CD4-positive, alpha-beta T cell treated with Interferon gamma for 1 hour (primary cell): ENCODE measurements at places on chromosomes 5 and 9.

GRCh38 chr5:2929779-2930178 lies 178.3 kb upstream of the IRX2 start:
- DNase-seq = no peak

- DNase-seq = no peak
These were observed 147.4 kb downstream of the PBX3 start for GRCh38 chr9:125894566-125894965.

DNA sequence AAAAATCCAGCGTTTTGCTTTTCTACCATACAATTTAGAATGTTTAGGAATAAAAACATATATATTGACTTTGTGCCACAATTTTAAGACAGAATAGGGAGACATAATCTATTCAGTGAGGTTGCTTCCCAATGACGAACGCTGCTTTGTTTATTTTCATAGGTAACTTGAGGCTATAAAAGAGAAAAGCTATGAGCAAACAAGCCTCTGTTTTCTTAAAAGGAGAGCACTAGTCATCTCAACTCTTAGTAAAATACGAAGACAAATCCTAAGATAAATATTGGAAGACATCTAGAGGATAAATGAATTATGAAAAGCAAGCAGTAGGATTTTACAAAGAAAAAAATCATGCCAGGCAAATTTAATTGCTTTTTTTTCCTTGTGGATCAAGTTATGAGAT lies 363.6 kb downstream of the ANXA1 start:
- no peak for DNase-seq

DNA sequence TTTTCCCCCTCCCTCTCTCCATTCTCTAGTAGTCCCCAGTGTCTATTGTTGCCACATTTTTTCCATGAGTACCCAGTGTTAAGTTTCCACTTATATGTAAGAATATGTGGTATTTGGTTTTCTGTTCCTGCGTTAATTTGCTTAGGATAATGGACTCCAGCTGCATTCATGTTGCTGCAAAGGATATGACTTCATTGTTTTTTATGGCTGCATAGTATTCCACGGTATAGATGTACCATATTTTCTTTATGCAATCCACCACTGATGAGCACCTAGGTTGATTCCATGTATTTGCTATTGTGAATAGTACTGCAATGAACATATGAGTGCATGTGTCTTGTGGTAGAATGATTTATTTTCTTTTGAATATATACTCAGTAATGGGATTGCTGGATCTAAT lies 77.4 kb upstream of the MEGF10 start:
- DNase-seq = no peak

DNA sequence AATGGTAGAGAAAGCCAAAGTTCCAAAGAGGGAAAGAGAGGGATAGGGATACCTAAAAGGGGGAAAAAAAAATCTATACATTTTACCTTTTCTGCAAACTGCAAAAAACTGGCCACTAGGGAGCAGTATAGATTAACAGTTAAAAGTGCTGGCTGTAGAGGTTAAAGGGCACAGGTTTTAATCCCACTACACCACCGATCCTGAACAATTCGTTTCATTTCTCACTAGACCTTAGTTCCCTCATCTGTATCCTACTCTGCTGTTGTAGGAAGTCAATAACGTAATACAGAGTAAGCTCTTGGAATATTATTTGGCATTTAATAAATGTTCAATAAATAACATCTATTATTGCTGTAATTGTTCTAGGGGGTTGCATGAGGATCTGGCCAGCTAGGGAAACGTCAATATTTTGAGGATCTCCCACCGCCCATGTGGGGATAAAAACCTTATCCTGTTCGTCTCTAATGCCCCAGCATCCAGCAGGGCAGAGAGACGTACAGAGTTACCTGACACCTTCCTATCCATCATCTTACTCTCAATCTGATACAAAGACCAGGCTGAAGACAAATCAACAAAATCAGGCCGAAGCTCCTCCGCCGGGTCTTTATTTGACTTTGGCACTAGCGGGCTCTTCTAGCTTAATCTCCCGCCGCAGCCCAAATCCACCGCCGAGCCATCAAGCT lies 757 bp downstream of the CDC26 start:
- DNase-seq = no peak

DNA sequence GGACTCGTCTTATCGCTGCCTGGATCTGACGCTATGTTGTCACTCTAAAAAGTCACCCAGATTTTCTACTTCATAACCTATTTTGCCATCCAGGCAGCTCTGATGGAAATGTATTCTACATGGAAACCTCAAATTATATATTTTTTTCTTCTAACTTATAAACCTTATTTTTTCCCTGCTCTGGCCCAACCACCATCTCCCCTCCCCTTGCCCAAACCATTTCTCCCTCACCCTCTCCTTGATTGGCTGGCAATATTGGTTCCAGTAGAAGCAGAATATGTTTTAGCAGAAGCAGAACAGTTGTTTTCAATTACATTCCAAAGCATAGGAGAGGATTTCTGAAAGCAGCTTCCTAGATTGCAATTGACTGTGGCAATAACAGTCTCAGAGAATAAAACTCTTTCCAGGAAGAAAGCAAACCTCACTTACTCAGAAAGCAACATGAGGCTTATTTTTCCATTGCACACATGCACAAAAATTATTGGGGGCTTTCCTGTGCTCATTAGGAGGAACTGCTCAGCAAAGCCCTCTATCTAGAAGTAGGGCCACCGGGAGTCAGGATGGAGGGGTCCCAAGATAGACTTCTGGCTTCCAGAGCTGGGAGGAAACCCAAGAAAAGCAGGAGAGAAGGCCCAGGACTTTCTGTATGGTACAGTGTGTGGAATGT lies 191.8 kb downstream of the ESM1 start:
- no peak for DNase-seq

GRCh38 chr5:168030912-168031311 lies 260.5 kb upstream of the WWC1 start:
- no peak for DNase-seq

DNA sequence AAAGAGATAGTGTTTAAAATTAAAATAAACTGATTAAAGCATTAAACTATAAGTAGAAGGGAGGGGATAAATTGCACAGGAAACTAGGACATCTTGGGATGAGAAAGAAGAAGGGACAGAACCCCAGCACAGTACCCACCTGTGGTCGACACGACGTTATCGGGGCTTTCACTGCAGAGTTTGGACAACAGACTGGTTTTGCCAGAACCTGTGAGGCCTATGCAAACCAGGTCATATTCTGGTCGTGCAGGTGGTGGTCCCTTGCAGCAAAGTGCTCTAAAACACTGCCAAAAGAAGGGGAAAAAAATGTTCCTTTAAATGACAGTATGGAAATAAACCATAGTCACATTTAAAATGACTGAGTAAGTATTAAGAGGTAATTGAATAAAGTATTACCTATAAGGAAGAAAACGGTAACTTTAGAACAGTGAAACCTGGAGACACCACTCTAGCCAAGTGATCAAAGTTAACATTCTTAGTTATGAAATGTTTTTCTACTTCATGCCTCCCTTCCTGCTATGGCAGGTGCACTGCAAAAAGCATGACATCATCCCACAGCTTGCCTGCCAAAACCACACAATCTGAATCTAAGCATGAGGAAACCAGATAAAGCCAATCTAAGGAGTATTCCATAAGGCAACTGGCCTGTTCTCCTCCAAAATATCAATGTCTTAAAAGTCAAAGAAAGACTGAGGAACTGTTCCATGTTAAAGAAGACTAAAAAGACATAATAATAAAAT lies 138.6 kb downstream of the ARL15 start:
- no peak for DNase-seq

DNA sequence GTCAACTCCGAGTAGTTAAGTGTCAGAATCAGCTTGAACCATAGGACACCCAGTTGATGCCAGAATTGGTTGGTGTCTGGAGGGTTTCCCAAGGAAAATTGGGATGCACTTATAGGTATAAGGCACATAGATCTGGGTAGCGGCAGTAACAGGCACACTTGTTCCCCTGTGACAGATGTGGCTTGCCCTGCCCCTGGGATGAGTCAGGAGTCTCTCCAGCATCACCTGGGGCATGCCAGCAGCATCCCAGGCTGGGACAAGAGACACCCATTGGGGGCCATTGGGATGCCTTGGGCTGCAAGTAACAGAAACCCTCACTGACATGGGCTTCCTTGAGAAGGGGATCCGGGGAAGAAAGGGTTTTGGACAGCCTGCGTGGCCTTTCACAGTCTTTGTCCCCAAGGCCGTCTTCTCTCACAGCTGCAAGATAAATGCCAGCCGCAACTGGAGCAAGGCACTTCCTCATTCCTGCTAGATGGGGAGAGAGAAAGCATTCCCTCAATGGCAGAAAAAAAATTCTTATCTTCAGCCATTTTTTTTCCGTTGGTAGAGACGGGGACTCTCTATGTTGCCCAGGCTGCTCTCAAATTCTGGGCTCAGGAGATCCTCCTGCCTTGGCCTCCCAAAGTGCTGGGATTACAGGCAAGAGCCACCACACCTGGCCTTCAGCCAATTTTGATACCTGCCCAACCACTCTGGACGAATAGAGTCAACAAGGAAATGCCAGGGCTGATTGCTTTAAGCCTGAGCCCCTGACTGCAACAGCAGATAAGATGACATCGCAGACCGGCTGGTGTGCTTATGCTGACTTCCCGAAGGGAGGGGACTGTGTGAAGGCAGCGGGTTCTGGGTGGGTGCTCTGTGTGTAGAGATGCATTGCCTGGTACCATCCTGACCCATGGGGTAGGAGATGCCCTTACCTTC lies 13.3 kb upstream of the RNF130 start:
- no peak for DNase-seq

- no peak for DNase-seq
These were observed 22.1 kb upstream of the LPCAT1 start for GRCh38 chr5:1545805-1546355.

DNA sequence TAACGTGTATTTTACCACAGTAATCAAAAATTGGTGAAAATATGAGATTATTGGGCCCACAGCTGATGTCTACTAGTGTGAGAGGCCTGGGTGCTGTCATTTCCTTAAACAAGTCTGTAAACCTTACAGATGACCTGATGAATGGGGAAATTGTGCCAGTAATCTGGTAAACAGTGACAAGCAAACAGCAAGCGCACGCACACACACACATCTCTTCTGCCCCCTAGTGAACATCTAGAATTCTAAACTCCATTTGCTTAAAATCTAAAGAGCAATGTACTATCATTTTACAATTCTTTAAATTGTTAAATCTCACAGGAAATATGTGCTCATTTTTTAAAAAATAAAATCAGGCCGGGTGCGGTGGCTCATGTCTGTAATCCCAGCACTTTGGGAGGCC lies 7.5 kb upstream of the RAPGEF1 start:
- no peak for DNase-seq

DNA sequence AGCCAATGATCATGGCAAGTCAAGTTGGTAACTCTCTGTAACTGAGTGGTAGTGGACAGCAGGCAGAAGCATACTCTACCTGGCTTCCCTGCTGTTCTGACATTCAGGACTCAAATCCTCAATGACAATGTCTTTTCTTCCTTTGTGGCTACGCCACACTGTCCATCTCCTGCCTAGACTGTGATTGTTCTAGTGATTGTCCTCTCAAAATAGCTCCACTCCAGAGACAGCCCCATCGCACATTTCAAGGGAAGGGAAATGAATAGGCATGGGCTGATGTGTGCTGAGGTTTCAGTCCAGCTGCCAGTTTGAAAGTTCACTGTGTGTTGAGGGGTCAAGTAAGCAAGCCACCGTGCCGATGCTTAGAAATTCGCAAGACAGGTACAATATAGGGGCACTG lies 227.0 kb upstream of the WWC1 start:
- no peak for DNase-seq

- DNase-seq = no peak
These were observed 504.2 kb downstream of the MAT2B start for GRCh38 chr5:164009621-164010020.

- no peak for DNase-seq
These were observed 21.1 kb upstream of the ZNF131 start for GRCh38 chr5:43099640-43100039.

GRCh38 chr5:174505621-174506020 lies 218.8 kb upstream of the MSX2 start:
- no peak for DNase-seq

GRCh38 chr9:89596937-89597555 lies 7.8 kb upstream of the GADD45G start:
- no peak for DNase-seq
